NCI-H1105 (cell line): ENCODE measurements at places on chromosomes 6 and 20.

DNA sequence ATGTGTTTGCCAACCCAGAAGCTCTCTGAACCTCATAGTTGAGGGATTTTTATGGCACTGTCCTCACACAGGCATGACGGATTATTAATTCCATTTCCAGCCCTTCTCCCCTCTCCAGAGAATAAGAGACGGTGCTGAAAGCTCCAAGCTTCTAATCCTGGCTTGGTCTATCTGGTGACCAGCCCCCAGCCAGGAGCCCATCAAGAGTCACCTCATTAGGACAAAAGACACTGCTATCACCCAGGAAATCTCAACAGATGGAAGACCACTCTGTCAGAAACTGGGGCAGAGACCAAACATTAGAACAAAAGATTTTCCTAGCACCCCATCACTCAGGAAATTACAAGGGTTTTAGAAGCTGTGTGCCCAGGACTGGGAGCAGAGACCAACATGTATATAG, 48.2 kb downstream of the STMND1 start:
- no peak for DNase-seq

DNA sequence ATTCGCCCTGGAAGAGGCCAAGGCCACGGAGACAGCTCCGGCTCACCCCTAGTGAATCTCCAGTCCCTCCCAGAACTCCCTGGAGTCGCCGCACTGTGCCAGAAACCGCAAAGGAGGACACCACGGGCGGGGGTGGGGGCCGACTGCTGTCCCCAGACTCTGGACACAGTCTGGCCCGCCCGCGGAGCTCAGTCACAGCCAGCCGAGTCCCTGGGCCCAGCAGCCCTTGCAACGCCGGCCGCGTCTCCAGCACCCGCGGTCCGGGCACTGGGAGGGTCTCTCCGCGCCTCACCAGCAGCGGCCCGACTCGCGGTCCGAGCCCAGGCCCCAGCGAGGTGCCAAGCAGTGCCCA, 518 bp downstream of the PEX6 start:
- DNase-seq: no peak

DNA sequence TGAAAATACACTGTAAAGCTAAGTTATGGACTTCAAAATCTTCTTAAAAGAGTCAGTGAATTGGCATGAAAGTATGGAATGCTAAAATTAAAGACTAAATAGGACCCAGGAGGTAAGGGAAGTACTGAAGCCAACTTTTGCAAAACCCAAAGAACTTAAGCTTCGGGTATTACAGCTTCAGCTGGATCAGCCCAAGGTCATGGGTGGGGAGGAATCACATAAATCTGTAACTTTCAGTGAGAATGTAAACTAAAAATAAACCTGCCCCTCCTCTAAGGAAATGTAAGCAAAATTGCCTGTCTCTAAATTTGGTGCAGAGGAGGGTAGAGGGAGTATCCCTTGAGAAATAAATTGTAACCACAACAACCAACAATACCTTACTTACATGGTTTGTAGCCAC, 4.4 kb upstream of the MUC21 start:
- DNase-seq: no peak

DNA sequence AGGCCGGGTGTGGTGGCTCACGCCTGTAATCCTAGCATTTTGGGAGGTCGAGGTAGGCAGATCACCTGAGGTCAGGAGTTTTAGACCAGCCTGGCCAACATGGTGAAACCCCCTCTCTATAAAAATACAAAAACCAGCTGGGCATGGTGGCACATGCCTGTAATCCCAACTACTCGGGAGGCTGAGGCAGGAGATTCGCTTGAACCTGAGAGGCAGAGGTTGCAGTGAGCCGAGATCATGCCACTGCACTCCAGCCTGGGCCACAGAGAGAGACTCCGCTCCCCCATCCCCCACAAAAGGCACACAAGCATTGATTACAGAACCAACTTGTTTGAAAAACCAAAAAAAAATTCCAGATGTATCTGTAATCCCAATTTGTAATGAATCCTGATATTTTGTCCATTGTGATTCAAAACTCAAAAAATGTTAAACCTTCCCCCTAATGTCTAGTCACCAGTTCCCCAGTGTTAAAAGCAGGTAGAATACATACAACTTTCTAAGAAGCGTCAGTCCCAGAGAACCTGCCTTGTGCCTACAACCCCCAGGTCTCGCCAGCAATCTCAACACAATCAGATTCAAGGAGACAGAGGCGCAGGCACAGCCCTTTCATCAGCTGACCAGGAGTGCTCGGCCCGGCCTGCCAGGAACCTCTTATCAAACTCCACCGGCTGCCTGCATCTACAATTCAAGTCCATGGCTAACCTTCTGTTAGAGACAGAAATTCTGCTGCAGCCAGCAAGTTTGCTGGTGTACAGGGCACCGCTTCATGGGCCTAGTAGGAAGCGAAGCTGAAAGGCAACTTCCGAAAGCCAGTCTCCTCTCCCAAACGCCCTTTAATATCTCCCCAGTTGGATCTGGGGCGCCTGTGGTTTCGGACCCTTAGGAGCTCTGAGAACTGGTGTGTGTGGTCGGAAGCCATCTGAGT, 2.1 kb downstream of the EZR start:
- peak; percentile 44 for DNase-seq

- DNase-seq: no peak
These were observed 9.9 kb downstream of the SERPINB6 start for GRCh38 chr6:2961506-2961905.

GRCh38 chr6:149154261-149154821, 163.2 kb upstream of the TAB2 start:
- DNase-seq: no peak

DNA sequence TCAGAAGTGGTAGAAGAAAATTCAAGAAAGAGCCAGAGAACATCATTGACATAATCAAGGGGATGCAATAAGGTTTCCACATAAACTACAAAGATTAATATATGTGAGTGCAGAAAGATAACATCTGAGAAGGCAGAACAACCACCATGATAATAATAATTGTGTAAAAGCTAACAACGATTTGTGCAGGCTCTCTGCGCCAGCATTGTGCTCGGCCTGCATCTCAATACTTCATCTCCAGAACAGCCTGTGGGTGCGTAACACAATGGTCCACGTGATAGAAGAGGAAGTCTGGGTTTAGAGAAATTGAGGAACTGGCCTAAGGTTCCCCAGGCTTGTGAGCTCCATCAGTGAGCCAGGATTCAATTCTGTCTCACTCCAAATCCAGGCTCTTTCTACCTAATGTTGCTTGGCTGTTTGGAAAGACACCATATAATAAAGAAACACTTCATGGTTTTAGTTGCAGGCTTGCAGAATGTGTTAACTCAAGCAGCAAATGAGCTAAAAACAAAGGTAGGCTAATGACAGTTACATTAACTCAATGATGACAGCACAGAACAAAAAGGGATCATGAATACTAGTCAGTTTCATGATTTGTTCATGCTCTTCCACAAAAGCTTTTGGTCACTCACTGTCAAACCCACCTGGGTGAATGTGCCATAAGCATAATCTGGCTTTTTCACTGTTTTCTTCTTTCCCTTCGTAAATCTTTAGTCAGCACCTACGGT, 71.2 kb downstream of the LY86 start:
- no peak for DNase-seq

GRCh38 chr6:53189554-53189953, 40.9 kb upstream of the GCM1 start:
- no peak for DNase-seq

DNA sequence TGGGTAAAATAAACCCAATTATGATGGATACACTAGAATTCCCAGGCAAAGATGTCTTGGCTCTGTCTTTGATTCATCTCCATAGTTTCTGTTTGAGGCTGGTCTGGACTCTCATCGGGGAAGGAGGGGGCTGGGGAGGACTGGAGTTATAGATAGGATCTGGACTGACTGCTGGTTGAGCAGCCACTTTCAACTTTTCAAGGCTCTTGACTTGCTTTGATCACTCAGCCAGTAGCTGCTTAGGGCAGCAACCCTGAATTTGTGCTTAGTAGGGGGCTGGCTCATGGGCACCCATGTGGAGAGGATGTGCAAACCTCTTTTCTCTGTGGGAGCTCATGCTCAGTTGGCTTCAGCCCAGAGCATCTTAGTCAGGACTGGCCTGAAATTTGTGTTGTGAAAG, 114.0 kb upstream of the NEDD9 start:
- DNase-seq: no peak

DNA sequence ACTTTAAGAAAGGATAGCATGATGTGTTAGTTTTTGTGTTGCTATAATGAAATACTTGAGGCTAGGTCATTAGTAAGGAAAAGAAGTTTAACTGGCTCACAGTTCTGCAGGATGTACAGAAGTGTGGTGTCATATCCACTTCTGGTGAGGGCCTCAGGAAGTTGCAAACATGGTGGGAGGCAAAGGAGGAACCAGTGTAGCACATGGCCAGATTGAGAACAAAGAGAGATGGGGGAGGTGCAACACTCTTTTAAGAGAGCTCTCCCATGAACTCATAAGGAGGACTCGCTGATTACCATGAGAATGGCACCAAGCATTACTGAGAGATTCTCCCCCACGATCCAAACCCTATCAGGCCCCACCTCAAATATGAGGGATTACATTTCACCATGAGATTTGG, 265.4 kb downstream of the RIMS1 start:
- DNase-seq: no peak
